CD4-positive, alpha-beta T cell treated with Interleukin-15 for 4 hours (primary cell): ENCODE measurements at places on chromosomes 12 and 14.

GRCh38 chr12:128794661-128795529 is 28.9 kb downstream of the SLC15A4 start:
- DNase-seq, result peak; percentile 25

- DNase-seq, result no peak
Measured at GRCh38 chr12:128008341-128008740, 258.6 kb upstream of the TMEM132C start.

GRCh38 chr12:10779103-10779502 is 23.3 kb downstream of the TAS2R7 start:
- DNase-seq, result no peak

GRCh38 chr14:75820761-75821160 is 159.7 kb downstream of the TTLL5 start:
- DNase-seq, result no peak

DNA sequence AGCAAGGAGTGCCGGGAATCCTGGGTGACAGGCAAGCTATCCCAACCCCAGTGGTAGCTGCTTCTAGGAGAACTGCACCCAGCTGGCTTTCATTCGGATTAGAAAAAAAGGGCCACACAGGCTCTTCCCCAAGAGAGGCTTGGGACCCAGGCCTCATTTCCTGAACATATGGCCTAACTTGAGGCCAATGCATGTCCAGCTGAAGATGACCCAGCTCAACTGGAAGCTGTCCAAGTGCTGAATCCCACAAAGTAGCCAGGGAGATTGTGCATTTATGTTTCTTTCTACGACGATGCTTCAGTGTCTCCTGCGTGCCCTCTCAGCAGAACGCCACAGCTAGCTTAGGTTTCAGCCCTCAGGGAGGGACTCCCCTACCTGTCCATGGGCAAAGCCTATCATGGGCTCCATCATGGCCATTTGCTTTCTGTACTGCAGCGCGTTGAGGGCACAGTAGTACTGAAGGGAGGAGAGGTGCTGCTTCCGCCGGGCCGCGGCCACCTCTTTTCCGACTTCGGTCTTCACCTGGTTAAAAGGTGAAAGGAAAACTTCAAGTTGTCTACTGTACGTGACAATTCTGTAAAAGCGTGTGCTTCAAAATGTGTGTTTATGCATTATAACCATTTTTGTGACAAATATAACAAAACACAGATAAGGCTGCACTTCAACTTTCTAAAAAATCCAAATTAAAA is 29.1 kb downstream of the APPL2 start:
- no peak for DNase-seq
